ENCODE measurements at places on chromosomes 12 and 14.

GRCh38 chr12:92028441-92028709, 117.3 kb downstream of the BTG1 start:
- no peak for DNase-seq

GRCh38 chr12:90515199-90516175, 439.5 kb downstream of the CCER1 start:
- no peak for DNase-seq

GRCh38 chr14:89650077-89650978, 233.3 kb upstream of the FOXN3 start:
- no peak for DNase-seq

GRCh38 chr12:2246358-2246757, 193.6 kb downstream of the CACNA1C start:
- DNase-seq: no peak

DNA sequence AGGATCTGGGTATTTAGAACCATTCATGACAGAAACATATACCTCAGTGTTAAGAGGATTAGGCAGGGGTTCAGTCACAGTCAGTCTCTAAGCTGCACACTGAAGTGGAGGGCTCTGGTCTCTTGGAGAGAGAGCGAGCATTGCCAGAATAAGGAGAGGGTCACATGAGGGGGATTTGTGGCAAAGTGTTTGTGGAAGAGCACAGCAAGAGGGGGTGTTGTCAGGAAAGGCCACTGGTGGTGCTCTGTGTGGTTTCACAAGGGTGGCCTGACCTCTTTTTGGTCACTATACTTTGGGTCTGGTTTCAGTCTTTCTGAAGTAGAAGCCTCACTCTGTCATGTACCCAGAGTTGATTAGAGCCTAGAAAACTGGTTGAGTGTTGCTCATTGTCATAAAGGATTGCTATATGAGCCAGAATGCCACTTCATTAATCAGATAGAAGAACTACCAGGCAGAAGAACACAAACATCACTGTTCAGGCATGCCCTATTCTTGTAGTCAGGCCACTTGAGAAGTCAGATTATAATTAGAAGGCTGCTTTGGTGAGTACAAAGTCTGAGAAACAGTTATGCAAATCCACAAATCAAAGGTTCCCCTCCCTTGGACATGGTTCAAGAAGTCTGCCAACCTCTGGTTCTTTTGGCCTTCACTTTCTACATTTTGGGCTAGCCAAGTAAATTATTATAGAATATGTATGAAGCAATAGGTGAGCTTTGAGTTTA, 8.4 kb downstream of the TMEM19 start:
- no peak for DNase-seq

DNA sequence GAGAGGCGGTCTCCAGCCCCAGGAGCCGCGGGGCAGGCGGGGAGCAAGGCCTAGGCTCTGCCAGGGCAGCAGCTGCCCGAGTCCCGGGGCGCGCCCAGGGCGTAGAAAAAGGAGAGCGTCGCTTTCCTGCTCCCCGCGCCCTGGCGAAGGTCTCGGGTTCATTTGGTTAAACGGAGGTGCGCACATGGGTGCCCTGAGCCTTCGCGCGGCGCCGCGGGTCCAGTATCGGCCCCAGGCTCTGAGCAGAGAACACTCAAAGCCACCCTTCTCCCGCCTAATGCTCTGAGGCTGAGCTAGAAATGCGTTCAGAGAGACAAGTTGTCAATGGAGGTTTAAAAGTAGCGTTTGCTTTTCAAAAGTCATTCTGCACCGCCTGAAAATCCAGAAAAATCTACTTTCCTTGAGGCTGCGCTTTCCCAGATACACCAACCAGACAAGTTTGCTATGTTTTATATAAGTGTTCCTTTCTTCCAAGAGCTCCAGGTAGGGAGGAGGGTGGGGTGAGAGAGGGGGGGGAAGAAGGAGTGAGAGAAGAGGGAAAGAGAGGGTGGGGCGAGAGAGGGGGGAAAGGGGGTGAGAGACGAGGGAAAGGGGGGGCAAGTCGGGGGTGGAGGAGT, 1.5 kb downstream of the TMEM132C start:
- no peak for DNase-seq

DNA sequence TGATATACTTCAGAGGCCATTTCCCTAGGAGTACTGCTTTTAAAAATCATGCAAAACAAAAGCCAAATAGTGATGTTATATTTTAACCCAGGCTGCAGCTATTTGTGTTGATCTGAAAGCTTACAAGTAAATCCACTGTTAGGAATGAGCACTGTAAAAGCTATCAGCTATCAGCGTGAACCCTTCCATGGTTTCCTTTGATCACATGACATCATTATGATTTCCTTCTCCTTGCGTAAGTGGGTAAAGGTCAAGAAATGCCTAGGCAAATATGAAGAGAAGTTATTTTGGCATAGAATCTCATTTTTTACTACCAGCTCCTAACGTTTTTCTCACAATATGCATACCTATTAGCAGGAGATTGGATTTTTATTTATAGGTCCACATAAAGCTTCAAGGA, 48.6 kb upstream of the CATSPERB start:
- no peak for DNase-seq

- no peak for DNase-seq
Observed at GRCh38 chr14:20578325-20578724, 9.5 kb downstream of the RNASE11 start.

- no peak for DNase-seq
Observed at GRCh38 chr12:115511986-115512711, 765.3 kb downstream of the MED13L start.

DNA sequence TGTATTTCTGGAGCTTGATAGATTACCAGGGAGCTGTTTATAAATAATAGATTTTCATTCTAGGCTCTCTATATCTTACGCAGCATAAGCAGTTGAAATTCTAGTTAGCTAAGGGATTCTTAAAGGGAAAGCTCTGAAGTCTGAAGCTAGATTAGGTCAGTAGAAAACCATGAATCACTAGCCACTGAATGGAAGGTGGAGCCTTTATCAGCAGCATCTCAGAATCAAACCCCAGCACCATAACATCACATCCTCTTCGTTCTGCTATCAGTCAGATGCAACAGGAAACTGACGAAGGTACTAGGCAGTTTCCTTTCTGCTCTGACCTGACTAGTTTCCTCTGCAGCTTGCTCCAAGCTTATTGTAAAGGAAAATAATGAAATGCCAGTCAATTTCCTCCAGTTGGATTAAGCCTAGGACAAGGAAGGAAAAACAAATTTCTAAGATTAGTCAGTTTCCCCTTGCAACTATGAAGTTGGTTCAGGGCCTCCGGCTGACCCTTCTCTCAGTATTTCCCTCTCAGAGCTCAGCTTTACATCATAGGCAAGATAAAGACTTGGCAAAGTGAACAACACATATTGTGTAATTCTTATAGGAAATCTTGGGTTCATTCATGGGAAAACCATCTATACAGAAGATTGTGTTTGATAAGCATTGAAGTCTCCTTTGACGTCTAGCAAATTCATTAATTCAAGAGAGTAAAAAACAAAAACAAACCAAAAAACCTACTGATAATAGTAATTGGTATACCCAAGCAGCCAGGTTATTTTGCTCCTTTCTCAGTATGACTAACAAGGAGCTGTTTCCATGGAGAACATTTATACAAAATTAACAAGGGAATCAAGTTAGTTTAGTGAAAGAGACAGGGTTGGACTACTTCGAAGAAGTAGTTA, 43.4 kb upstream of the CFAP54 start:
- DNase-seq: peak; percentile 7

GRCh38 chr14:41615011-41615595, 8.4 kb downstream of the LRFN5 start:
- no peak for DNase-seq

DNA sequence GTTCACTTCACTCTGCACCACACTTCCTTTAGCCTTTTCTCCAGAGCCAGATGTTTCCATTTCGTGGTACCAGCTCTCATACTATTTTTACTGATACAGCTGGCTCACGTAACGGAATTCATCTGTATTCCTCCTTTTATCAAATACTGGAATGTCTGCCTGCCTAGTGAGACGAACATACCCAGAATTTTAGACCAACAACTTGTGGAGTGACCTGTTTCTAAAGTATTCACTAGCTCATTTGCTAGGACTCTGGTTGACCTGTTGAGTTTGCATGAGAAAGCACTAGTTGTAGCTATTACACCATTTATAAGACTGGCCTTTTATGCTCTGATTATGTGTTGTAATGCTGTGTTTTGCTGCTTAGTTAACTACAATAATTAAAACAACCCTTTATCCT, 22.6 kb downstream of the KCNA5 start:
- no peak for DNase-seq
